ENCODE measurements at places on chromosomes 6 and 20.

DNA sequence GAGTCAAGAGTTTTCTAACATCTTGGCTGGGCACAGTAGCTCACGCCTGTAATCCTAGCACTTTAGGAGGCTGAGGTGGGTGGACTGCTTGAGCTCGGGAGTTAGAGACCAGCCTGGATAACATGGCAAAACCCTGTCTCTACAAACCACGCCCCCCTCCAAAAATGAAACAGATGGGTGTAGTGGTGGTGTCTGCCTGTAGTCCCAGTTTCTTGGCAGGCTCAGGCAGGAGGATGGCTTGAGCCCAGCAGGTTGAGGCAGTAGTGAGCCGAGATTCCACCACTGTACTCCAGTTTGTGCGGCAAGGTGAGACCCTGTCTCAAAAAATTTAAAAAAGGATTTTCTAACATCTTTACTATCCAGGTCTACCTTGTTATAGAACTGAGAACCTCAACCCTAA is 22.0 kb downstream of the FAM8A1 start:
- no peak for DNase-seq

DNA sequence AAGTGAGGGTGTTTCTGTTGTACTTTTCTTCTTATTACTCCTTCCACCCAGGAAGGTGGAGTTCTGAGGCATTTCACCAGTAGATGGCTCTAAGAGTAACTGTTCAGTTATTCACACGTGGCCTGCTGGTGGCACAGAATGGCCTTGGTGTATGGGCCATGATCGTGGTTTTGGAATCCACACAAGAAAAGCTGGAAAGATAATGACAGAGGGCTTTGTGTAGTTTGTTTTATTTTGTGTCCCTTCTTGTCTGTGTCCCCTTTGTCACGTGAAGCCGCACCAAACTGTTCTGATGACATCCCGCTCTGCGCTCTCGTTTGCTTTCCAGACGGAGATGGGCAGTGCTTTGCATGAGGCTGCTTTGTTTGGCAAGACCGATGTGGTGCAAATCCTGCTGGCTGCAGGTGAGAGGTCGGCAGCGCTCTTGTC is 93.4 kb downstream of the ANKS1A start:
- DNase-seq = no peak

GRCh38 chr6:52547647-52548352 is 29.1 kb downstream of the TRAM2 start:
- no peak for DNase-seq

- DNase-seq = no peak
These were observed 111.0 kb downstream of the EDN1 start for GRCh38 chr6:12401200-12401599.

GRCh38 chr6:7136859-7137334 is 29.1 kb downstream of the RREB1 start:
- no peak for DNase-seq

GRCh38 chr6:53669592-53669991 is 4.0 kb upstream of the KLHL31 start:
- no peak for DNase-seq

DNA sequence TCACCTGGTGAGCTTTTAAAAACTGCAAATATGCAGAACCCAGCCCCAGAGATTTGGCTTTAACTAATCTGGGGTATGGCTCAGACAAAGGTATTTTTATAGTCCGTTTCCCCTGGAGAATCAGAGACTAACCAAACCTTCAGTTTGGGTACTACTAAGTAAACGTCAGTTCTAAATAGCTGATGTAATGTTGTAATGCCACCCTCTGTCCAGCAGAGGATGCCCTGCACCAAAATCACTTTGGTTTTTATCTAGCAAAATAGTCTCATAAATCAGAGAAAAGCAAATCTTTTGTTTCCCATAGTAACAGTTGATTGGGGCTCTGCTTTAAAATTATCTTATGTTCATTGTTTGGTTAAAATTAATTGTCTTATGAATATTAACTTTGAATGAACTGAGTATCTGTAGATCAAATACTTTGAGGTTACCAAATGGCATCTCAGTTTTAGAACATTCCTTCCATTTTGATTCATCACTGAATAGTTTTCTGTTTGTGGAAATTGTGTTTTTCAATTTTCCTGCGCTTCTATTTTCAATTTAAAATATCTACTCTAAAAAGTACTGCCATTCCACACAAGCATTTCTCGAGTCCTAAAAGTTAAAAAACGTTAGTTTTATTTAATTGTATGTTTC is 278.3 kb upstream of the PLCB4 start:
- DNase-seq = no peak

DNA sequence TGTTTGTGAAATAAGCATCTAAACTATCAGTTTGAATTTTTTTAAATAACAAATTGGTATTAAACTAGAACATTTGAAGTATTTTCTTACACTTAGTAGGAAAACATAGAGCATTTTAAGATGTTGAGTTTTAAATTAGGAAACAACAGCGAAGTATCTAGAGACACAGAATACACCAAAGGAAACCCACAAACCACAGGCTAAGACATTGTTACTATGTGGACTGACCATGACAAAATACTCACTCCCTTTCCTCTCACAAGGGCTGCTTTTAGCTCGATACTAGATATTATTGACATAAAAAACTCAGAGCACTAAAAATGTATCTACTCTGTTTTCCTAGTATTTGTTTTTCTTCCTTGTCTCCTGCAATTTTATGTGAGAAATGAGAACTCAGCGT is 266.0 kb upstream of the CITED2 start:
- no peak for DNase-seq

GRCh38 chr6:145569140-145569539 is 166.2 kb downstream of the EPM2A start:
- DNase-seq = no peak

- DNase-seq = no peak
These were observed 18.3 kb downstream of the ETV7 start for GRCh38 chr6:36368921-36369865.
